ENCODE measurements at places on chromosomes 4 and X. TPM values are rescaled to one million over a fixed set of nuclear protein-coding genes. Genes with fewer than 3 reads are reported as not detected.

BMP2K gene
- total RNA-seq = 18.1 TPM

TMEM144 gene
- total RNA-seq = 0.16 TPM

DUSP21 gene
- not detected for total RNA-seq

FAM9A gene
- total RNA-seq = not detected

BMP3 gene
- total RNA-seq = not detected

P2RY4 gene
- total RNA-seq = 0.12 TPM

TCP11X2 gene
- not detected for total RNA-seq

SPIN2A gene
- total RNA-seq = 0.41 TPM

NAP1L5 gene
- total RNA-seq = 8.4 TPM

PLAC1 gene
- total RNA-seq = not detected

CTAG1A gene
- not detected for total RNA-seq

MAGEA4 gene
- total RNA-seq = not detected

HERC5 gene
- total RNA-seq = 10.7 TPM

NAP1L3 gene
- total RNA-seq = 3.2 TPM

NPFFR2 gene
- total RNA-seq = not detected

MTHFD2L gene
- 8.3 TPM for total RNA-seq

ADH7 gene
- total RNA-seq = not detected

PHKA1 gene
- total RNA-seq = 10.2 TPM

PORCN gene
- total RNA-seq = 11.9 TPM

SLC25A6 gene
- 358 TPM for total RNA-seq

CDX4 gene
- total RNA-seq = not detected

PDE5A gene
- total RNA-seq = not detected

CSAG3 gene
- not detected for total RNA-seq

PASD1 gene
- total RNA-seq = not detected

SPON2 gene
- total RNA-seq = 6.5 TPM

H2BW2 gene
- not detected for total RNA-seq

MBNL3 gene
- 33.0 TPM for total RNA-seq

GABRA4 gene
- total RNA-seq = not detected

UGT2B10 gene
- not detected for total RNA-seq

PNCK gene
- total RNA-seq = 1.0 TPM

NALF2 gene
- total RNA-seq = 0.26 TPM

KLF8 gene
- total RNA-seq = 1.7 TPM

CSN2 gene
- total RNA-seq = not detected

Measured in activated naive CD8-positive, alpha-beta T cell treated with anti-CD3 and anti-CD28 coated beads for 36 hours (primary cell).